NCI-H1105 treated with DMSO at 0.1 percent for 48 hours (cell line): ENCODE measurements at places on chromosomes 6 and 20.

DNA sequence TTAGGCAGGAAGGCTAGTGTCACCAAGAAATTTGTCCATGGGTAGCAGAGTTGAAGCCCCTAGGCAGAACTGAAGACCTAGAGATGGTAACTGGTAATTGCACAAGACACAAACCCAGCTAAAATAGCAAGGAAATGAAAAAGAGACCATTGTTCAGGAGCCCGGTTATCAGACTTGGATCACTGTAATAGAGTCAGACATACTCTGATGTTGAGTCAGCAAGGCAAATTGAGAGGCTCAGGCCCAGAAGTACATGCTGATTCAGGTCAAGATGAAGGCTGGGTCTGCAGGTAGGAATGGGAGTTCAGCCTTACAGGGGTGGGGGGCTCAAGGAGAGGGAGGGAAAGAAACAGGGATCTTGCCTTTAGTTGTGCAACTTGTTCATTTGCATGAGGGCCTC lies 6.5 kb upstream of the TMEM242 start:
- DNase-seq: no peak

GRCh38 chr6:55040102-55040848 lies 134.0 kb upstream of the HCRTR2 start:
- DNase-seq: no peak

DNA sequence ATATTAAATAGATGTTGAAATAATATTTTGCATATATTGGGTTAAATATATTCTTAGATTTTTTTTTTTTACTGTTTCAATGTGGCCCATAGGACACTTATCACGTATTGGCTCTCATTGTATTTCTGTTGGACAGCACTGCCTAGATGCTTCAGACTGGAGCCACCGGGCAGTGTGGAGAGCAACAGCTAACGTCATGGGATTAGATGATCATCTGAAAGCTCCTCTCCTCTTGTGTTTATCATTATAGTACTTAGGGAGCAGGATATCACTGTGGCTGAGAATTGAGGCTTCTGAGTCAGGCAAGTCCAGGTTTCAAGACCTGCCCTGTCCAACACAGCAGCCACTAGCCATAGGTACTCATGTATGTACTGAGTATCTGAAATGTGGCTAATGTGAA lies 87.4 kb downstream of the ZHX3 start:
- DNase-seq: no peak

GRCh38 chr20:57397693-57398108 lies 6.5 kb downstream of the RBM38 start:
- no peak for DNase-seq

DNA sequence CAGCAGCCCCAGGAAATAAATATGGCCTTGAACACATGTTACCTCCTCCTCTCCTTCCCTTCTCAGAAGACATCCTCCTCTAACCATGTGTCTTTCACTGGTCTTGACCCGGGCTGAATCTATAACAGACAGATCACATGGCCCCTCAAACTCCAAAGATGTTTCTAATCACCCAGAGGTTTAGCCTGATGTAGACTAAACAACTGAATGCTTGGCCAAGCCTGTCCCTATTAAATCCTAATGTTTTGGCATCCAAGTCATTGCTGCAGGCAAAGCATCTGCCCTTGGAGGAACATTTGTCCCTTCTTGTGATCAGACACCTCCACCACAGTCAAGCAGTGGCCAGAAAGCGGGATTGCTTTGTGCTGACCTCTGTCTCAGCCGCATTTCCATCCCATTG lies 65.5 kb downstream of the ANKRD60 start:
- DNase-seq: no peak

- no peak for DNase-seq
Measured at GRCh38 chr20:40519918-40520317, 169.1 kb downstream of the MAFB start.

GRCh38 chr6:15818044-15818443 lies 155.2 kb upstream of the DTNBP1 start:
- no peak for DNase-seq
